ENCODE measurements at places on chromosomes 12 and 14.

DNA sequence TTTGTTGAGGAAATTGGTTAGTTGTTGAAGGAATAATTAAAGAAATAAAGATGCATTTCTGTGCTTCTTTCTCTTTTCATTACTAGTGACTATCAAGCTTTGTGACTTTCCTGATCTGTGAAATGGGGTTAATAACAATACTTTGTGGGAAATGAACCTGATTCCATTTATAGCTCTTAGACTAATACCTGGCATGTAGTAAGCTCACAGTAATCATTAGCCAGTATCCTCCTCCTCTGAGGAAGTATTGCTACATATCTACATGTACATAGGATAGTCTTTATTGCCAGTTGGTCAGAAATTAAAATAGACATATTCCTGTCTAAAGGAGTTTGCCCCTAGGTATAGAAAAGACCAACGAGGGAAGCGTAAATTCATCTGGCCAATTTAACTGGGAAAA, 1.8 kb upstream of the CCDC198 start:
- no peak for DNase-seq

- DNase-seq, result no peak
Measured at GRCh38 chr12:115146453-115146852, 462.5 kb upstream of the TBX3 start.

DNA sequence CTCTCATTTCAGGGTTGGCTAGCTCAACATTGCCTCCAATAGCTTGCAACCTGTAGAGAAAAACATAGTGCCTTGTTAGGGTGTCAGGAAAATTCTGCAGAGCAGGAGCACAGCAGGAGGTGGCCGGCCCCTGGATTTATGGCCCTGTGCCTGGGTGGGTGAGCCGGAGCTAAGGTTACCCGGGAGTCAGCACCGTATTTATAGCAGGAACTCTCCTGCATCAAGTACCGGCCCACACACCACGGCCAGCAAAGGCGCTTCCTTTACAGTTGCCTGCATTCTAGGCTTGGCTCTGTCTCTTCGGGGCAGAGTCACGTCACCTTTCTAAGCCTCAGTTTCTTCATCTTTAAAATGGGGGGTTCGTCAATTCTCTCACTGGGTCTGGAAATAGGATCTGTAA, 52.8 kb upstream of the EML1 start:
- no peak for DNase-seq

DNA sequence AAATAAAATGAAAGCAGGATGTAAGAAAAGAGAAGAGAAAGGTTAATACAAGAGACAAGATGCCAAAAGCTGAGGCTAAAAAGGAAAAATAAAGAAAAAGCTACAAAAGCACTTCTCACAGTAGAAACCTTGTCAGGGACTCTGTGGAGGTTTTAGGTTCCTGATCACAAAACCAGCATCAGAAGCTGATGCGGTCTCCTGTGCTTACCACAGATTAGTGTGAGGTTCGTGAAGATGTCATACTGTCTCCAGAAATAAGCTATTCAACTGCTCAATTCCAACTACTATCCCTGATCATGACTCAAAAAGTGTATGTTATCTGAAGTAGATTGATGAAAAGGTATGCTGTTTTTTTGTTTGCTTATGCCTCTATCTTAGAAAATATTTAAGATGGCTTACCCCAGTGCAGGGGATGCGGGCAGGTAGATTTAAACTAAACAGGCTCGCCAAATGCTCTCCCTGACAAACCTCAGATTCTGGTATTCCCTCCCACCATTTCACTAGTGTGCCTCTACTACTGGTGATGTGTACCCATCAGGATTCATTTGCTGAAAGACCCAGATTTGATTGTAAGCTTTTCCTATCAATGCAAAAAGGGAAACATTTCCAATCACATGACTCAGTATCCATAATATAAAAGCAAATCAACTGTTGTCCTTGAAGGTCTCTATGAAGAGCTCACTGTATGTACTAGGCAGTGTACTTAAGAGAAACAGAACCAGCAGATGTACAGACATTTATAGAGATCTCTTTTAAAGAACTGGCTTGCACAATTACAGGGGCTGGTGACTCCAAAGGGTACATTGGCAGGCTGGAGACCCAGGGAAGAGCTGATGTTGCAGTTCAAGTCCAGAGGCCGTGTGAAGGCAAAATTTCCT, 169.5 kb upstream of the FOXN3 start:
- DNase-seq, result no peak

DNA sequence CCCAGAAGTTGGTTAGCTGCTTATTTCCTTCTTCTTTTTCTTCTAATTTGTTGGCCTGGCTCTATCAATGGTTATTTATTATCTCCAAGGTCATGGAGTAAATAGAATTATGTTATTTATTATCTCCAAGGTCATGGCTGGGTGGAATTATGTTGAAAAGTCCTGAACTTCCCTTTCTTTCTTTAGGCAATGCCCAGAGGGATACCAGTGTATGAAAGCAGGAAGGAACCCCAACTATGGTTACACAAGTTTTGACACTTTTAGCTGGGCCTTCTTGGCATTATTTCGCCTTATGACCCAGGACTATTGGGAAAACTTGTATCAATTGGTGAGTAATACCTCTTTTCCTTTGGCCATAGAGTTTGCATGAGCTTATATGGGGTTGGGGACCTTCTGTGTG, 111.6 kb downstream of the SCN8A start:
- no peak for DNase-seq

DNA sequence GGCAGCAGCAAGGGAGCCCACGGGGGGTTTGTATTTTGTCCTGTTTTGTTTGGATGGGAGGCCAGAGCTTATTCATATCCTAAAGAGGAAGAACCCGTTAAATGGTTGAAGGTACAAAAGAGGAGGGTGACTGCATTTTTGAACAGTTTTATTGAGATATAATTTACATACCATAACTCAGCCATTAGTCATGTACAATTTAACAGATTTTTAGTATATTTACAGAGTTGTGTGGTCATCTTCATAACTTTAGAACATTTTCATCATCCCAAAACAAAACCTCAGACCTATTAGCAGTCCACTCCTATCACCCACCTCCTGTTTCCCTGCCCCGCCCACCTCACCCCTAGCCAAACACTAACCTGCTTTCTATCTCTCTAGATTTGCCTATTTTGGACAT, 12.6 kb downstream of the NRDE2 start:
- no peak for DNase-seq

DNA sequence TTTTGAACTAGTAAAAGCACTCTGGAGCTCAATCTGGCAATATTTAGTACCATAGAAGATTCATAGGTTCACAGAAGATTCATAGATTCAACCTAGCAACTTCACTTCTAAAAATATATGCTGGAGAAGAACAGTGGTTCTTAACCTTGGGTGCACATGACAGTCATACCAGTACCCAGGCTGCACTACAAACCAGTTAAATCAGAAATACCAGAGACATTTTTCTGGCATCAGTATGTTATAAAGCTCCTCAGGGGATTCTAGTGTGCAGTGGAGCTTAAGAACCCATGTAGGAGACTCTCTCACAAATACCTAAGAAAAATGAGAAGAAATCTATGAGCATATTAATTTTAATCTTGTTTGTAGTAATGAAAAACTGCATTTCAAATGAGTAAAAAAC, 46.6 kb downstream of the CNTN1 start:
- DNase-seq, result no peak

Data from T-helper 9 cell (primary cell).